CD8-positive, alpha-beta T cell (primary cell): ENCODE measurements at places on chromosomes 4 and X.

DNA sequence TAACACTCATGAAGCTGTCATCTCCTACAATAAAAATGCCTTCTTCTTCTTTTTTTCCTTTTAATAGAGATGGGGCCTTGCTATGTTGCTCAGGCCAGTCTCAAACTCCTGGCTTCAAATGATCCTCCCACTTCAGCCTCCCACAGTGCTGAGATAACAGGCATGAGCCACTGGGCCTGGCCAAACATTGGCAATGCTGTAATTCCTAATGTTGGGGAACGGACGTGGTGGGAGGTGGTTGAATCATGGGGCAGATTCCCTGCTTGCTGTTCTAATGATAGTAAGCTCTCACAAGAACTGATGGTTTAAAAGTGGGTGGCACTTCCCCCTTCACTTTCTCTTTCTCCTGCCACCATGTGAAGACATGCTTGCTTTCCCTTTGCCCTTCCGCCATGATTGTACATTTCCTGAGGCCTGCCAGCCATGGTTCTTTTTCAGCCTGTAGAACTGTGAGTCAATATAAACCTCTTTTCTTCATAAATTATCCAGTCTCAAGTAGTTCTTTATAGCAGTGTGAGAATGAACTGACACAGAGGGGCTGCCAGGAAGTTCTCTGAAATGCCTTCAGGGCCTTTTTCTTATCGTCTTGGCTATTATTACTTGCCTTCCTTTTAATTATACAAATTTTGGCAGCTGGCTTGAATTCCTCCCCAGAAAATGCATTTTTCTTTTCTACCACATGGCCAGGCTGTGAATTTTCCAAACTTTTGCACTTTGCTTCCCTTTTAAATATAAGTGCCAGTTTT is 93.0 kb downstream of the CENPC start:
- no peak for DNase-seq

DNA sequence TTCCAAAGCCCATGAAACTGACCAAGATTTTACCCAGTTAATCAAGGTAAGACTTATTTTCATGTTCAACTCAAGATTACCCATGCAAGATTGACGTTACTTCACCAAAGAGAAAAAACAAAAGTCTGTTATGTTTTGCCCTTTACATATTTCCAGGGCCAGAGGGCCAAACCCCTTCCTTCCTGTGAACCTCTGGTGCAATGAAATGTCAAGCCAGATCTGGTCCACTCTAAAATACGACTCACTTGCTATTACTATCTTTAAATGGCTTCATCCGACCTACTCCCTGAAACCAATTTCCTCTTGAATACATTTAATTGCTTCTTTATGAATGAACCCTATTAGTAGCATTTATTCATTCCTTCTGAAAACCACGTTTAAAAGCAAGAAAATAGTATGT is 33.0 kb downstream of the TSPAN5 start:
- DNase-seq = no peak

GRCh38 chr4:24179201-24179840 is 289.5 kb upstream of the PPARGC1A start:
- DNase-seq = no peak

DNA sequence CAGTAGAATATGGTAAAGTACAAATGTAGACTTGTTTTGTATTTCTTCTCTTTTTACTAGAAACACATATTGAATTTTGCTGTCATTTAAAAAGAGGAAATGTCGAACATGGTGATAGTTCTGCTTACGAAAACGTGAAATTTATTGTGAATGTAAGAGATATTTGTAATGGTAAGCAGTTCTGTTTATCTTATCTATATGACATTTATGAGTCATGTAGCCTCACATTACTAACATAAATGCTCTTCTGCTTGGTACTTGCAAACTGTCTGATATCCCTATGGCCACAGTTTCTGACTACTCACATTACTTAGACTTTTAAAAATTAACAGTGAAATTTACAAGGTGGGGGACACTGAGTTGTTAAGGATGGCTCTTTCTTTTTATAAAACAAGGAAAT is 57.9 kb downstream of the PASD1 start:
- DNase-seq = no peak

- DNase-seq = no peak
Measured at GRCh38 chr4:77950203-77950602, 87.6 kb downstream of the MRPL1 start.

GRCh38 chr4:45475548-45475947 is 648.3 kb downstream of the GABRG1 start:
- DNase-seq = no peak

DNA sequence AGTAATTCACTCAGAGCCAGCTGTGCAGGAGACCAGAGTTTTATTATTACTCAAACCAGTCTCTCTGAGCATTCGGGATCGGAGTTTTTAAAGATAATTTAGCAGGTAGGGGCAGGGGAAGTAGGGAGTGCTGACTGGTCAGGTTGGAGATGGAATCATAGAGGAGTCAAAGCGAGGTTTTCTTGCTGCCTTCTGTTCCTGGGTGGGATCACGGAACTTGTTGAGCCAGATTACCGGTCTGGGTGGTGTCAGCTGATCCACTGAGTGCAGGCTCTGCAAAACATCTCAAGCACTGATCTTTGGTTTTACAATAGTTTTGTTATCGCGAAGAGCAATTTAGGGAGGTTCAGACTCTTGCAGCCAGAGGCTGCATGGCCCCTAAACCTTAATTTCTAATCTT is 63.6 kb downstream of the TRIM2 start:
- no peak for DNase-seq

DNA sequence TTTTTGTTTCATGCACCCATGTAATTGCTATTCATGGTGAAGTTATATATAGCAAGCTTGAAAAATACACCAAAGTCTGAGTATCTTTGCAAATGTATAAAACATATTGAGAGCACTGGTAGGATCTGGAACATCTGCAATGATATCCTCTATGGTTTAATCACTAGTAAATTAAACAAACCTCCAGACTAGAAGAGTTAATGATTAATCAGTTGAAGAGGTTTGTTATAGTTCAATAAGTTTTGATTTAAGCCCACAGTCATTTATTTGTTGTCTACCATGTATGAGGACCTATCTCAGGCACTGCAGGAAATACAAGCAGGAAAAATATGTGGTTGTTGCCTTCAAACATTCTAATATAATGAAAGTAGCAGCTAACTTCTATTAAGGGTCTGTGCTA is 16.5 kb downstream of the CYBB start:
- no peak for DNase-seq

DNA sequence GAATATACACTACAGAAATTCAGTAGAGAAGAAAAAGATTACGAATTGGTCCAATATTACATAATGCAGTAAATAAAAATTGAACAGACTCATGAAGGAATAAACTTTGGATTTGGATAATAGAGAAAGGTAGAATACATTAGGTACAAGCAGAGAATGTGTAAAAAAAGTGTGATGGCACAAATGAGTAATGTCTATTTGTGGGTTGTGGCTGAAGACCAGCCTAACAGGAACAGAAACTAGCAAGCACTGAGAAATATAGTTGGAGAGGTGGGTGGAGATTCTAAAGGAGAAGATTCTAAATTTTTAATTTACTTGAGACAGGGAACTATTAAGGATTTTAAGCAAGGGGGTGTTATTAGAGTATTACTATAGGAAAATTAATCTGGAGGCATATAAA is 15.2 kb upstream of the CLOCK start:
- DNase-seq = no peak

DNA sequence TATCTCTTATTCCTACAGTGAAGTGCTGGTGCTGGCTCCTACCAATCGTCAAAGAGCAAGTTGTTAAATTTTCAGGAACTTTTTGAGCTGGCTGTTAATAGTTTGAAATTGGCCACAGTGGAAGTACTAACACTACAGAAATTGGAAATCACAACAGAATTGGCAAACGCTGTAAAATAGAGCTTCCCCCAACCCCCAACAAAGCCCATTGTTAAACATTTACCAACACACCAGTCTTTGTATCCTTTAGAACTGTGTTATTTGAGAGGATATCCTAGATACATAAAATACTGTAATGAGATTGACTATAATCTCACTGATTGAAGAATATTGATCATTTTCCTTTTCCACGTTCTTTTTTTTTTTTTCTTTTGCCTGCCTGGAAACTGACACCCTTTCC is 37.4 kb downstream of the FAM241A start:
- no peak for DNase-seq

DNA sequence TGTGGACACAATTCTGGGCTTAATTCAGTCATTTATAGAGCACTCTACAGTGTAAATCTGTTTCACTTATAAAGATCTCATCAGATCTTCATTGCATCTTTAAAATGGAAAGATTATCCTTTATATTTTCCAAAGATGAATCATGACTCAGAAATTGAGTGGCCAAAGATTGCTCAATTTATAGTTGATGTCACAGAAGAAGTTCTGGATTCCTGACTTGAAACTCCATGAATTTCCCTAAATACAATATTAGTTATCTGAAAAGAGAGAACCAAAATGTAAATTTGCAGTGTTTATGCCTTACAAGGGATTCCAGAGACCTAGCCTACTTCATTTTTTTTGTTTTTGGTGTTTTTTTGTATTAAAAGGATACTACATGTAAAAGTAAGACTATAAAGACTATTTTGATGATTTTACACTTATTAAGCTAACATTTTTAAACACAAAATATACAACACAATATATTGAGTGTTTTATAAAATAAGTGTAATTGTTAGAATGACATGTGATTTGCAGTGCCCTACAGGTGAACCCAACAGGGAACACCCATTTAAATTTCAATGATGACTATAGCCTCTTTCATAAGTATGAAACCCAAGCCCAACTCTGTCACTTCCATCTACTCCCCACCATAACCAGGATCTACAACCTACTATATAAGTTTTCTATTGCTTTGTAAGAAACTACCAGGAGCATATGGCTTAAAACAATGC is 183.5 kb downstream of the PCDH7 start:
- no peak for DNase-seq

DNA sequence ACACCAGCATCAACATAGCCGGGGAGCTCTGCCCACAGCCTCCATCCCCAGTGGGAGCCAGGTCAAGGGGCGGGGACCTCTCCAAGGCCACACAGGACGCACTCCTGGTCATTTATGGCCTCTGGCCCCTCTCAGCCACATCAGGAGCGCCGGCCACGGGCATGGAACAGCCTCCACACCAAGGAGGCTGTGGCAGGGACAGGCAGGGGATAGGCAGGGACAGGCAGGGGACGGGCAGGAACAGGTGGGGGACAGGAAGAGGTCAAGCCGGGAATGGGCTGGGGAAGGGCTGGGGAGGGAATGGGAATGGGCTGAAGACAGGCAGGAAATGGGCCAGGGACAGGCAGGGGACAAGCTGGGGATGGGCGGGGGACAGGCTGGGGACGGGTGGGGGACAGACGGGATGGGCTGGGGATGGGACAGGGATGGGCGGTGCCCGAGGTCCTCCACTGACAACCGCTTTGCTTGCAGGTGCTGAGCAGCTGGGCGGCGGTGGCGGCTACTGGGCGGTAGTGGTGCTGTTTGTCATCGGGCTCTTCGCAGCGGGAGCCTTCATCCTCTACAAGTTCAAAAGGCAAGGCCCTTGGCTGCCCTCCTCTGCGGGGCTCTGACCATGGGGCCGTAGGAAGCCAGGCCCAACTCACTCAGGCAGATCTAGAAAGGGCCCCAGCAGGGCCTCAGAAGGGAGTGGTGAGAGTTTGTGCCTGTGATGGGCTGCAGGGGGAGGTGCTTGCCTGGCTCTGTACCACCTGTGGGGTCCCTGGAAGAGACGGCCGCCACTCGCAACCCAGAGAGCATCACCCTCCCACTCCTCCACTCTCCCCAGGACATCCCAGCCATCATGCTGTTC is 205.6 kb downstream of the AFAP1 start:
- no peak for DNase-seq

DNA sequence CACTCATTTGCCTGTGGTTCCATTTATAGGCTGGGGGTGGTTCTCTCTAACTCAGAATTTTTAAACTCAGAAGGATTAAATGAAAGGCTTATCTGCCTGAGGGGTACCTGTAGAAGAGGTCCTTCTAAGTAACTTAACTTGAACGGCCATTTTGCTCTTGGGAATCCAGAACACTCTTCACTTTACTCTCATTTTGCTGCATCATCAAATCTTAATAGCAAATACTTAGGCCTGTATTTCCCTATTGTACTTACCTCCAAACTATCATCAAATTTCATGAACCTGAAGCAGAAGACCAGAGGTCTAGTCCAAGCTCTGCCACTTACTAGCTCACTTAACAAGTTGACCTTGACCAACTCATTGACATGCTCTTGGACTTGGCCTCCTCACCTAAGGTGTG is 70.4 kb downstream of the GRIA3 start:
- no peak for DNase-seq

- DNase-seq = no peak
Measured at GRCh38 chr4:114027596-114027995, 48.1 kb upstream of the ARSJ start.

- DNase-seq = peak; percentile 44
Measured at GRCh38 chr4:108433832-108434231, 186.5 kb upstream of the RPL34 start.

GRCh38 chr4:94525993-94526728 is 74.4 kb downstream of the PDLIM5 start:
- no peak for DNase-seq

GRCh38 chrX:49001521-49002090 is 458 bp downstream of the GRIPAP1 start:
- no peak for DNase-seq

GRCh38 chr4:17715511-17715910 is 65.9 kb downstream of the FAM184B start:
- no peak for DNase-seq

DNA sequence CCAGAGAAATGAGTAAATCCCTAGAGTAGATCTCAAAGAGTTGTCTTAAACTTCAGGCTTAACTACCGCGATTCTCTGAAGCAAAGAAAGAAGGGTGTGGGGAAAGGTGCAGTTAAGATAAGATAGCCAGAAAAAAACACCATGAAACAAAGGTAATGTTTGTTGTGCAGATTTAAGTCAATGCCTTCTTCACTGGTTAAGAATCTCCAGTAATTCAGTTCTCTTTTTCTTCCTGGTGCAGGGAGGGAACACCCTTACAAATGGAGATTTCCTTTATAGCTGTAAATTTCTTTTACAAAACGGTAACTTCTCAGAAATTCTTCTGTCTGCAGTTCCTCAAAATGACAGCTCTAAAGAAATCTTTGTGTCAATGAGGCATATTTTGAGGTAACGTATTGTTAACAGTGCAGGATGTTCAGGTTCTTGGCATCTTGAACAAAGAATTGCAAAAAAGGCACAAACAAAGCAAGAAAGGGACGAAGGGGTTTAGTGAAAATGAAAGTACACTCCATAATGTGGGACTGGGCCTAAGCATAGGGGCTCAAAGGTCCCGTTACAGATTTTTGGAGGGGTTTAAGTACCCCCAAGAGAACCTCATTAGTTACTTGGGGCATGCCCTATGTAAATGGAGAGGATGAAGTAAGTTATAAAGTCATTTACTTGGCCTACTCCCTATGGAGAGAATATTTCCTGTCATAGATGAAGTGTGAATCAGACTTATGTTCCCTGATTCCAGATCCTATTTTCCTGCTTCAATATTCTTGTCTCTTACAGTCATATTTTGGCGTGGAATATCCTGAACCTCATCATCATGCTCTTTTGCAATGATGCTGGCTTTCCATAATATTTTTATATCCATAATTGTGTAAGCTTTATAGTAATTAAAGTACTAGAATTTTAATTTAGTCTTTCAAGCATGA is 492.0 kb downstream of the PCDH11X start:
- no peak for DNase-seq
